ENCODE measurements at places on chromosomes 1 and 21.

- no peak for DNase-seq
These were observed 412.2 kb downstream of the KIF26B start for GRCh38 chr1:245566952-245567351.

DNA sequence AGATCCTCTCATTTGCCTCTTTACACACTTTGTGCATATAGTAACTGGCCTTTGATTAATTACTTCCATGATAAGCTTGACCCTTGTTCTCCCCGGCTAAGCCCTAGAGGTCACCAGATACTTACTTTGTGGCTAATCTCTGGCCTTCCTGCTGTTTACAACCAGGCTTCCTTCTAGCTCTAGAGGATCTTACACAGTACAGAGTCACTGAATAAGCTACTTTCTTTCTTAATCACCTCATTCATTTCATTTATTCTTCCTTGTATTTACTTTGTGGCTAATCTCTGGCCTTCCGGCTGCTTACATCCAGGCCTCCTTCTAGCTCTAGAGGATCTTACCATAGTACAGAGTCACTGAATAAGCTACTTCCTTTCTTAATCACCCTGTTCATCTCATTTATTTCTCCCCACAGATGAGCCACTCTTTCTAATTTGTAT lies 144.3 kb upstream of the C1orf21 start:
- DNase-seq: no peak

DNA sequence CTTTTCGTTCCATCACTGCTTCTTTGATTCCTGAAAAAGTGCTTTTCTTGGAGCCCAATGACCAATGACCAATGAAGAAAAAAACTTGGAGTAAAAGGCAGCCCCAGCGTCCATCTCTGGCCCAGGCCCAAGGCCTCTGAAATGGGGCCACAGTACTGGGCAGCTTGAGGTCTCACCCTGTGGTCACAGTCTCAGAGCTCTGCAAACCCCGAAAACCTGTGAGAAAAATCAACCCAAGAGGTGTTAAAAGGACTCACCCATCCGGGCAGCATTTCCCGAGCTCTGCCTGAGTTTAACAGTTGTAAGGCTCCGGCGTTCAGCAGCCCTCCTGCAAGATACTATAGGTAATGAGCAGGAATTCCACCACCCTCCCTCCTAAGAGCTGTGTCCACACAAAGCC lies 2.1 kb upstream of the EFHD2 start:
- DNase-seq: no peak

- no peak for DNase-seq
These were observed 7.3 kb upstream of the MIIP start for GRCh38 chr1:12011998-12012397.

GRCh38 chr21:42221581-42222345 lies 2.8 kb downstream of the ABCG1 start:
- DNase-seq: no peak

DNA sequence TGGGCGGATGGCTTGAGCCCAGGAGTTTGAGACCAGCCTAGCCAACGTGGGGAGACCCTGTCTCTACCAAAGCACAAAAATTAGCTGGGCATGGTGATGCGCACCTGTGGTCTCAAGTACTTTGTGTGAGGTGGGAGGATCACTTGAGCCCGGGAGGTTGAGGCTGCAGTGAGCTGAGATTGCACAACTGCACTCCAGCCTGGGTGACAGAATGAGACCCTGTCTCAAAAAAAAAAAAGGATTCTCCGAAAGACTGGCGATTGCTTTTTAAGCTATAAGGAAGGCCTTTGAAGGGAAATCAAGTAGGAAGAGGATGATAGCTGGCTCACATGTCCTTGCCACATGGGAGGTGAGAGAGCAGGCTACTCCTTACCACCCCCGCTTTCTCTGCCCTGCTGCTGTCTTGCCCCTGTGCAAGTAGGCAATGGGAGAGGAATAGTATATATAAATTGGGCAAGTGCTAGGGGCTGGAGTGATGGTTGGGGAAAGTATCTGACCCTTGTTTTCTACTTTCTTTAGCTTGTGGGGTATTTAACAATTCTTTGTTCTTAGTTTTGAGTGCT lies 3.8 kb upstream of the LAMTOR5 start:
- DNase-seq: no peak

- DNase-seq: no peak
These were observed 70.6 kb downstream of the CENPF start for GRCh38 chr1:214673576-214673975.

DNA sequence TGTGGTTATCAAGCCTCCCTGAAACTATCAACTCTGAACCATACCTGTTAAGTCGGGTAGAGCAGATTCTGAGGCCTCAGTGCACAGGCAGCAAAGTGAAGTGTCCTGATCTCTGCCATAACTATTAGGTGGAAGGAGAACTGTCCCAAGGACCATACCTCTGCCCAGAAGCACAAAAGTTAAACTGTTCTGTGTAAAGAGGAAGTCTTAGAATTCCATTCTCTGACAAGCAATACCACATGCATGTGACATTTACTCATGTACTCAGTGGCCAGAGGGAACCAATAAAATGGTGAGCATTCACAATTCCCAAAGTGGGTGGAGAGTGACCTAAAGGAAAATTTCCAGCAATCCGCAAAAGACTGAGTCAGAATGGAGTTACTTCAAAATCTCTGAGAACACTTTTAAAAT lies 61.0 kb downstream of the TOR3A start:
- no peak for DNase-seq

GRCh38 chr1:52022133-52022532 lies 11.5 kb downstream of the KTI12 start:
- DNase-seq: no peak

GRCh38 chr1:229889031-229889517 lies 178.0 kb upstream of the GALNT2 start:
- no peak for DNase-seq

DNA sequence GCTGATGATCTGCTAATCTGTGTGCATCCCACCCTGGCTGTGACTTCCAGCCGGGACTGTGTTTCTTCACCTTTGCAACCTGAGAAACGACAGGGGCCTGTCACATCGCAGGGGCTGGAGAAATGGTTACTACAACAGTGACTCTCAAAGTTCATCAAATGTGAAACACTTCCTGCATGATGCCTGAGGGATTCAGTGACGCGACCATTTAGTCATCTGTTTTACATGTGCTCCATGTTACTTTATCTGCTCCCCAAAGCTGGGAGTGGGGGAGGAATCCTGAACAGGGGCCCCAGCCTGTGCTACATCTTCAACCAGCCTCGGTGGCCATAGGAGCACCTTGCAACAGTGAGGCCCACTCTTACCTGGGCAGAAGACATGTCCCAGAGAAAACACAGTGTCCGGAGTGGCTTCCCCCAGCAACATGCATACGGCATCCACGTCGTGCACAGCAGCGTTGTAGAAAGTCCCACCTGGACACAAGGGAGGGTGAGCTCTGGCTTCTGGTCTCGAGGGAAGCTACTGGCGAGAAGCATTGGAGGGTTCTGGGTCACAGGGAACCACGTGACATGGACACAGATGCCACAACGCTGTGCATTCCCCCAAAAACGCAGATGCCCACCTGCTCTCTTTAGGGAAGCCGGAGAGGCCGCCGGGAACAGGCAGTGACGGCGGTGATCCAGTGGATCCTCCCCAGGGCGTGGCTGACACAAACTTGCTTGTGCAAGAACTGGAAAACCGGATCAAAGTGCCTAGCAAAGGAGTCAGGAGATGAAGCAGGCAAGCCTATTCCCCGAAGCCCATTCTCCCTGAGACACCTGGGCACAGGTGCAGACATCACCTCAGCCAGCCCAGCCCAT lies 9.6 kb upstream of the CCDC27 start:
- no peak for DNase-seq

- no peak for DNase-seq
These were observed 7.5 kb downstream of the DENND4B start for GRCh38 chr1:153938996-153939395.

DNA sequence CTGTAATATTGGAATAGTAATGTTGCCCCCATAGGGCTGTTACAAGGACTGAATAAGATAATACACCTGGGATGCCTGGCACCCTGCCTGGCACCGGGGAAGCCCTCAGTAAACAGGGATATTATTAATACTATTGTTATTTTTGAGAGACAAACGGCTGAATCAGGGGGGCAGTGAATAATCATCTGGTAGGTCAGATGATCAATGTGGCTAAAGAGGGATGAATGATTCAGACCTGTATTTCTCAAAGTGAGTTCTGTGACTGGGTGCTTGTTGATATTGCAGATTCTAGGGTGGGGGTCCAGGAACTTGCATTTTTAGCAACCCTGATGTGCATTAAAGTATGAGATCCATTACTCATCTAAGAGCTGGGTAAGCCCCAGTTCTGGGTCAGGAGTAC lies 46.2 kb upstream of the BCL10 start:
- no peak for DNase-seq

GRCh38 chr1:91697416-91697815 lies 188.5 kb downstream of the TGFBR3 start:
- DNase-seq: no peak

Measured in NCI-H2029 treated with DMSO at 0.1 percent for 48 hours (cell line).